ENCODE measurements at places on chromosomes 2 and 18. TPM values are rescaled to one million over a fixed set of nuclear protein-coding genes. Genes with fewer than 3 reads are reported as not detected.

- peaks cover 3% of the 10 kb centered on the region for H3K36me3 ChIP-seq
- DNase-seq: no peak
- no peaks in the 10 kb centered on the region for H3K27me3 ChIP-seq
- H3K27ac ChIP-seq: peak overlapping the region; percentile 82
- peak overlapping the region; percentile 90 for H3K4me3 ChIP-seq
- peaks cover 35% of the 10 kb centered on the region for H3K4me1 ChIP-seq
Measured at GRCh38 chr2:24123922-24124580, 782 bp downstream of the FAM228B start.

- no peaks in the 10 kb centered on the region for H3K36me3 ChIP-seq
- peaks cover 16% of the 10 kb centered on the region for H3K4me1 ChIP-seq
- H3K27ac ChIP-seq: peak overlapping the region; percentile 57
- no peaks in the 10 kb centered on the region for H3K27me3 ChIP-seq
Measured at GRCh38 chr2:25294573-25295462, 46.9 kb downstream of the DNMT3A start.

GRCh38 chr2:239116456-239117246, 268.8 kb downstream of the TWIST2 start:
- H3K27ac ChIP-seq: no peak overlapping the region
- H3K27me3 ChIP-seq: no peaks in the 10 kb centered on the region
- DNase-seq: no peak

DNA sequence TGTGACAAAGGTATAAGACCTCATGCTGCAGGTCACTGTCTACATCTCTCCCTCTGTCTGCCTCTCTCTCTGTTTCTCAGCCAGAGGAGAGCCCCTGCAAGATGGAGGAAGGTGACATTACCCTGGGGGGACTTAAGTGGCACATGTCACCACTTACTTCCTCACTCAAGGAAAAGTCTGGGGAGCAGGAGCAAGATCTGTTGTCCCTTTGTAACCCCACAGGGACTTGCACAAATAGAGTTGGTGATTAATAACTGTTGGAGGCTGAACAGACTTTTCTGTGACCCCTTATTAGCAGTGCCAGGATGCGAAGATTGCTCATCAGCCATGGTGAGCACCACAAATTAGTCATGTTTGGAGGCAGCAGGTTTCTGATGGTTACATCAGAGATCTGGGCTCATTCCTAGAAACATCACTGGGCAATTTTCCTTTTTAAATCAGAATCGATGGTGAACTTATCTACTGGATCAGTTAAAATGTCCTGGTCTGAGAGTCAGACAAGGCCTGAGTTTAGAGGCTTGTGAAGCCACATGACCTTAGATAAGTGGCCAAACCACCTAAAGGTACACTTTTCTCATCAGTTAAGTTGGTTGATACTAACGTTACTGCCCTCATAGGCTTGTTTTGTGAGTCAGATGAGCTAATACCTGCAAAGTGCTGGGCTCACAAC, 81.2 kb upstream of the LTBP1 start:
- no peaks in the 10 kb centered on the region for H3K36me3 ChIP-seq
- no peaks in the 10 kb centered on the region for H3K27me3 ChIP-seq
- no peak overlapping the region for H3K4me3 ChIP-seq
- H3K4me1 ChIP-seq: peaks cover 16% of the 10 kb centered on the region

- H3K4me3 ChIP-seq: no peak overlapping the region
- no peak overlapping the region for H3K27ac ChIP-seq
- no peaks in the 10 kb centered on the region for H3K27me3 ChIP-seq
- H3K36me3 ChIP-seq: no peaks in the 10 kb centered on the region
Measured at GRCh38 chr2:56338232-56338631, 154.4 kb downstream of the CCDC85A start.

- no peak for DNase-seq
- peaks cover 14% of the 10 kb centered on the region for H3K27me3 ChIP-seq
- H3K27ac ChIP-seq: no peak overlapping the region
- H3K4me3 ChIP-seq: no peak overlapping the region
- no peaks in the 10 kb centered on the region for H3K36me3 ChIP-seq
- peaks cover 14% of the 10 kb centered on the region for H3K4me1 ChIP-seq
Measured at GRCh38 chr2:219022616-219023015, 18.7 kb downstream of the CFAP65 start.

The FAP gene
- not detected for total RNA-seq

DNA sequence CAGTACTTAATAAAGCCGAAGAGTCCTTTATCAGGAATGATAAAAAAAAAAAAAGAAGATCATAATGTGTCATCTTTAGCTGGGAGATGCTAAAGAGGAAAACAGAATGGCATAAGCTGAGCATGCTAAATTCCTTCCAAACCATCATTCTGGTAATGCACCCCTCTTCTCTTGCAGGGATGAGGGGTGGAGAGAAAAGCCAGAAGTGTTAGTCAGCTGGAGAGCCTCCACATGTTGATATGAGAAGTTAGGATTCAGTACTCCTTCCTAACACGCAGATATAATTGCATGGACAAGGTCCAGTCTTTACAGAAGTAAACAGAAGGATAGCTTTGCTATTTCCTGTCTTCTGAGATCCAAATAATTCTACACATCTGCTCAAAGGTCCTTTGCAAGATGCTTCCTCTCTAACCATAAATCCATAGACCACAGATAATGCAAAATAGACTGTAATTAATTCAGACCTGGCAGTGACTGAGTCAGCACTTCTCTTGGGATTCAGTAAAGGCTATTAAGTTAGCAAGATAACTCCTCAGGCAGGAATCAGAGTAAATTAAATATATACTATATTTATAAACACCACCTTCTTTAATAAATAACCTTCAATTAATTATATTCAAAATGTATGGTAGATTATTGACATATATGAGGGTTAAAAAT, 930.0 kb upstream of the KLHL29 start:
- DNase-seq: no peak
- no peak overlapping the region for H3K4me3 ChIP-seq
- no peaks in the 10 kb centered on the region for H3K27me3 ChIP-seq
- H3K36me3 ChIP-seq: no peaks in the 10 kb centered on the region

The PTPRN gene
- total RNA-seq: 3.2 TPM

The PLEK gene
- total RNA-seq: not detected

The APOB gene
- total RNA-seq: 0.09 TPM

DNA sequence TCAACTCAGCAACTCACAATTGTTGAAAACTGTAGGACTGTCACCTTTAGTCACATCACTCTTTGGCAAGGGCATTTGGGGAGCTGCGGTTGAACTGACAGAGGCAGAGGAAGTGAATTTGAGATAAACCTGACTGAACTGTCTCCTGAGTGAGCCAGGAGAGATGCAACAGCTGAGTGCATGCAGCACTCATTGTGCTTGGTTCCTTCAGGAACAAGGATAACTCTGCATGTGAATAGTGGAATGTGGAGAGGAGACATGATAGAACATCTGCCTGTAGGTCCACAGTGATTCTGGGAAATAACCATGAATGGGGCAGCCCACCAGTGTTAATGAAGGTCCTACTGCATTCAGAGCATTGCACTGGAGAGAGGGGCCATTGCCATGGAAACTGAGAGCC, 494.7 kb downstream of the STK39 start:
- H3K27ac ChIP-seq: no peak overlapping the region
- no peak overlapping the region for H3K4me3 ChIP-seq
- no peak for DNase-seq
- H3K4me1 ChIP-seq: peaks cover 12% of the 10 kb centered on the region

DNA sequence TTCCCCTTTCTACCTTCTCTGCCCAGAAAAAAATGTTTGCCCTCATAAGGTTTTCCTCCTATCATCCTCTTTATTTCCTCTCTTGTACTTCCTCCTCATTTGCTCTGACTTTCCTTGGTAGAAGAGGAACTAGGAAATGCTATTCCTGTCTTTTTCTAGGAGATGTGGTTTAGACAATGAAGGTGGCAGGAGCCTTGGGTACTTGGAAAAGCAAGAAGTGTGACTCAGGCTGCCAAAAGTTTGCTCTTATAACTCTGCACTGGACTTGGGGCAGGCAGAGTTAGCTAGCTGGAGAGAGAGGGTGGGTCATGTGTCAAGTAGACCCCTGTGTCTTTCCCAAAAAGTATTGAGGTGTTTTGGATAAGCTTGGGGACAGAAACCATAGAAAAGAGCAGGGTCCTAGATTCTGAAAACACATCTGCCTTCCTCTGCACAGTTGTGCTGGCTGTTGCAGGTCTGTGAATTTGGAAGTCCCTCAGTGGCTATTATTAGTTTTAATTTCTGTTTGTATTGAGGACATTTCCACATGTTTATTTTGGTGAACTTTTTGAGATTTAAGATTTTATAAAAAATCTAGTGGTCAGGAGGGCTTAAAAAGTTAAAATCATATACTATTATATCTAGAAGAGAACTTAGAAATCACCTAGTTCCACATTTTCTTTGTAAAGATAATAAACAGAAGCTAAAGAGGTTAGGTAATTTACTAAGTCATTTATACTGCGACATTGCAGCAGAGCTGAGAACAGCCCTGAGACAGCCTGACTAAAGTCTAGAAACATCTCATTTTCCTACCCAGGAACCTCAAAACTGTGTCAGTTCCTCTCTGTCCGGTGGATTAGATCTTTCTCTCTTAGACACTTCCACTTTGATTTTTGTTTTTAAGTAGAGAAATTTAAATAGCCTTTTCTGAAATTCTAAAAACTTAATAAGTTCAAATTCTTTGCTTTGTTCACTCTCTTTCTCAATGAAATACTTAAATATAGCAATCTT, 16.0 kb downstream of the INSIG2 start:
- no peak overlapping the region for H3K4me3 ChIP-seq
- peaks cover 6% of the 10 kb centered on the region for H3K36me3 ChIP-seq
- H3K27ac ChIP-seq: no peak overlapping the region
- H3K27me3 ChIP-seq: no peaks in the 10 kb centered on the region

DNA sequence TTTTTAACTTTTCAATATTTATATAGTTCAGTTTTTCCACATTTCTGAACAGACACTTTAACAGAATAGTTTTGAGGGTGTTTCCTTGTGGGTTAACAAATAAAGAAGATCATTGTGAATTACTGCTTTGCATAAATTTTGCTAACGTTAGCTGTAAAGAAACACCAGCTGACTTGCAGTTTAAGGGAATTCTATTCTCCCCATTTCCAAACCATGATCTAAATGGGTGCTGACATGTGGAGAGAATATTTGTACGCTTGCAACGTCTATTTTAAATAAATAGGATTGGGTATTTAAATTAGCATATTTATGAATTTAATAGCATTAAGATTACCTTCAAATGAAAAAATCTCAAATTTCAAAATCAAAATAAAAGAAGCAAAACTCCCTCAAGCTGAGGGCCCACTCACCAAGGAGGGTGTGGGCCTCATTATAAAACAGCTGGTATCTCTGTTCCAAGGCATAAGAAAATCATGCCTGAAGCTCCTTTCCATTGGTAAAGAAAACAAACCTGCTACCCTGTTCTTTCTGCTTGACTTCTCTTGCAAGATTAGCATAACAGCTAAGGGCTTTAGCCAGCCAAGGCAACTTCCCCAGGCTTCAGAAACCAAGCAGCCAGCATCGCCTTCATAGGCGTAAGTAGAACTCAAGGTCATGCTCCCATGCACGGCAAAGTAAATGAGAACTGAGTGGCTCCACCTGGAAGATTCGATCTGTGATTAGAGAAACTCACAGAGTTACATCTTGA, 3.2 kb downstream of the MRO start:
- H3K4me3 ChIP-seq: no peak overlapping the region
- H3K4me1 ChIP-seq: peaks cover 25% of the 10 kb centered on the region
- no peaks in the 10 kb centered on the region for H3K36me3 ChIP-seq
- no peak for DNase-seq
- no peak overlapping the region for H3K27ac ChIP-seq
- H3K27me3 ChIP-seq: no peaks in the 10 kb centered on the region

GRCh38 chr18:70513502-70514171, 224.8 kb downstream of the SOCS6 start:
- no peak for DNase-seq
- H3K27me3 ChIP-seq: no peaks in the 10 kb centered on the region
- no peak overlapping the region for H3K4me3 ChIP-seq
- no peaks in the 10 kb centered on the region for H3K4me1 ChIP-seq
- no peaks in the 10 kb centered on the region for H3K36me3 ChIP-seq

- H3K36me3 ChIP-seq: peaks cover 12% of the 10 kb centered on the region
- peaks cover 10% of the 10 kb centered on the region for H3K4me1 ChIP-seq
- H3K27me3 ChIP-seq: no peaks in the 10 kb centered on the region
- DNase-seq: no peak
Measured at GRCh38 chr2:181036445-181036844, 56.0 kb downstream of the UBE2E3 start.

DNA sequence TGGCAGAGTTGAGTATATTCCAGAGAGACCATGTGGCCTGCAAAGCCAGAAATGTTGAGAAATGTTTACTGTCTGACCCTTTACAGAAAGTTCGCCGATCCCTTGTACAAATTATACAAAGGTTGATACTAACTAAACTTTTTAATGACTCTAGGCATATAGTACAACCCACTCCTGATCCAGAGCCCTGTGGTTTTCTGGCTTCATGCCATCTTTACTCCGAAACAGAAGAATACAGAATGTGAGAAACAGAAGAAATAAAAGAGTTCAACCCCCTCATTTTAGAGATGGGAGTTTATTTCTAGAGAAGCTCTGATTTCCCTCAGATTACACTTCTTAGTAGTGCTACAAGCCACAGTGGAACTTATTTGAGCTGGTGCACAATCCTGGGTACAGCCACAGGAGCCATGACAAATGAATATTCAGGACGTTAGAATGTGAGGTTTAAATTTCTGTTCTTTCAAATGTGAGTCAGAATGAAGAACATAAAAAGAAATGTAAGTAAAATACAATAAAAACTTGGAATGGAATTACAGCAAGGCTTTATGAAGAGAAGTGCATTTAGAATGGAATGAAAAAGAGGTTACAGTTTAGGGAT, 38.0 kb upstream of the SMCHD1 start:
- no peak overlapping the region for H3K27ac ChIP-seq
- no peak for DNase-seq
- no peaks in the 10 kb centered on the region for H3K27me3 ChIP-seq
- peaks cover 12% of the 10 kb centered on the region for H3K36me3 ChIP-seq

Measured in neural crest cell (in vitro differentiated cells).